ENCODE measurements at places on chromosomes 6 and 20. TPM values are rescaled to one million over a fixed set of nuclear protein-coding genes. Genes with fewer than 3 reads are reported as not detected.

- DNase-seq = no peak
Measured at GRCh38 chr6:49001856-49002541, 461.1 kb downstream of the MMUT start.

The PI16 gene
- 1.1 TPM for total RNA-seq

DNA sequence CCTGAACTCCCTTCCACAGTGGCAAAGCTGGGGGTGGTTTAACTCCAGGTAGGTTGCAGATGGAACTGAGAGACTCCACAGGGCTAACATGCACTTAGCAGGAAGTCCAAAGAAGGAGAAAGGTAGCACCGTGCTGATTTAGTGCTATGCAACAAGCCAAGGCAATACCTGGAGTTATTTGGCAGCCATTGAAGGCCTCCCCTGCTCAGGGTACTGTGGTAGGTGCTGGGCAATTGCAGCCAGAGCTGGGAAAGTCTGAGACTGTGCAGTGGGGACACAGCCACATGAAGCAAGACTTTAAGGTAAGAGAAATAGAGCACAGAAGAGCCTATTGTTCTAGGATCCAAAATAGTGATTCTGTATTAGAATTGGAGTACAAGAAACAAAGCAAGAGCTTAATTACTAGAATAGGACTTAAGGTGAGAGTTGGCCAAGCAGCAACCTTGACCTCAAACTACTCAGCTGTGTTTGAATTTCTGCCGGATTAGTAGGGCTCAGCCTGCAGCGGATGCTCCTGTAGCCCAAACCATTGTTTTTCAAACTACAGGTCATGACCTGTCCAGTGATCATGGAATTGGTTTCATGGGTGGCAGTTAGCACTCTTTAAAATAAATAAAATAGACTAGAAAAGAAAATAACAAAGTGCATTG lies 80.8 kb upstream of the STMND1 start:
- DNase-seq = no peak

GRCh38 chr6:118122801-118123200 lies 215.7 kb downstream of the SLC35F1 start:
- DNase-seq = no peak

- peak; percentile 26 for DNase-seq
Measured at GRCh38 chr20:19815553-19815991, 57.5 kb downstream of the RIN2 start.

- peak; percentile 87 for DNase-seq
Measured at GRCh38 chr6:155418017-155418761, 37.5 kb downstream of the NOX3 start.

DNA sequence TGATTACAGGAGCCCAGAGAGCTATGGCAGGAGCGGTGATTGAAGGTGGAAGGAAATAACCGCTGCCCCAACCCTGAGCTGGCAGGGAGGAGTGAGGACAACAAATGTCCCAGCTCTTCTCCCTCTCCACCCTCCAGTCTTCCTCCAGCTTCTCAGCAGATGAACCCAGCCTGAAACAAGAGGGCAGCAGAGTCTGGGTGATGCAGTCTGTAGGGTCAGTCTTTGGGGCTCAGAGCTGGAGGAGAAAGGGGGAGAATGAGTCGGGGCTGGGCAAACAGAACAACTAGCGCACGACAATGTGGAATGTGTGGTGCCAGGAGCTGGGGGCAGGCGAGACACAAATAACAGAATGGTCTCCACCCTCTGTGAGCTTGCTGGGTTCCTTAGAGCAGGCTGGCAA lies 4.5 kb upstream of the GUCA1A start:
- DNase-seq = no peak

- DNase-seq = no peak
Measured at GRCh38 chr6:36361071-36361470, 24.4 kb upstream of the BNIP5 start.

GRCh38 chr6:134515986-134516385 lies 198.1 kb upstream of the SGK1 start:
- no peak for DNase-seq

The MAFB gene
- total RNA-seq = not detected

- DNase-seq = no peak
Measured at GRCh38 chr20:47501116-47501481, 588 bp upstream of the NCOA3 start.

The PROKR2 gene
- not detected for total RNA-seq

Data from activated CD4-positive, alpha-beta memory T cell treated with anti-CD3 and anti-CD28 coated beads for 36 hours (primary cell).